NCI-H1417 (cell line): ENCODE measurements at places on chromosomes 16 and 17.
A peak's percentile ranks its signal among the peaks of the same experiment; 100 is the strongest.

- DNase-seq, result no peak
Measured at GRCh38 chr16:82891424-82891823, 264.7 kb downstream of the CDH13 start.

GRCh38 chr17:55770196-55770870 lies 19.5 kb downstream of the PCTP start:
- DNase-seq, result peak; percentile 62

GRCh38 chr17:39401412-39402243 lies at the start of gene FBXL20:
Gene FBXL20 (minus strand): TSS chr17:39401626. CDS start chr17:39401402, 224 bp downstream.
- peak; percentile 93 for DNase-seq

DNA sequence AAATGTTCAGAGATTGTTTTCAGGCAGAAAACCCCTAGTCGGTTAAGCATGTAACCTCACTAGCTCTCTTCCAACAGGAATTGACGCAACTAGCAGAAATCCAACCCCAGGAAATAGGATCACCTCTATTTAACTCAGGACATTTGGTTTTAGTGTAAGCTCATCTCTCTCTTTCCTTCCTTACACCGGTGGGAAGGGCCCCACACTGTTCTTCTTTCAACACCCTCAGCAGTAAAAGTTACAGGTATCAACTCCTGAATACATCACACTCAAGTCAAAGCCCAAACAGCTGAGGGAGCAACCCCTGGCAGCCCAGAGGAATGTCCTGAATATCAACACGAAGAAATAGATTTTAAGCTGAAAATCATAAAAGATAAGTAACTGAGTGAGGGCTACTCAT lies 191.2 kb upstream of the KIF2B start:
- DNase-seq, result no peak

- no peak for DNase-seq
Measured at GRCh38 chr17:82816358-82816757, 23.5 kb downstream of the ZNF750 start.

DNA sequence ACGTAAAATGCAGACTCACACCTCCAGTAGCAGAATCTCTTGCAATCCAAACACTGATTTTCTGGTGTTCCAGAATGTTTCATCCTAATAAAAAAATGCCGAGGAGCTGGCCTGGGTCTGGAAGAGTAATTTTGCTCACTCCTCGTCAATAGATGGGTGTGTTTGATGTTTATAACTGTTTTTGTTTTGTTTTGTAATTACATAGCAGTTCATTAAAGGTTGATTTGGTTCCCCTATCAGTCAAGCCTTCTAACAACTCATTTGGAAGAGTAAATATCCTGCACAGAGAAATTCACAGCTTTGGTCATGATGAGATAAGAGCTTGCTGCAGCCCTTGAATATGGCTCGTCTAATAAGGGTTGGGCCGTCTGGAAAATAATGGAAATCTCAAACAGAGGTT lies 36.8 kb upstream of the ELAC2 start:
- no peak for DNase-seq

DNA sequence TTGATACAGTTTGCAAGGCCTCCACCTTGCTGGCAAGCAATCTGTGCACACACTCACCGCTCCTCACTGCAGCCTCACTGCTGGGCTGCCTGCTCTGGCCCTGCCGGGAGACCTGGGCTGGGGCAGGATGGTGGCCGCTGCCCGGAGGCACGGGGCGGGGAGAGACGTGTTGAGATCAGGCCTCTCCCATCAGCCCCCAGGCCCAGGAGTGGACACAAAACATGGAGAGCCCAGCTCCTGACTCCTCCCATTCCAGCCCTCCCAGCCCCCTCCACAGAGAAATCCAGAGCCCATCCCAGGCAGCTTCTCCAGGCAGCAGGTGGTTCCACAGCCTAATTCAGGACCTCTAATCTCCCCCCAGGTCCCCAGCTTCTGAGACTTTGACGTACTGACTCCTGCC lies 23.1 kb upstream of the RPL38 start:
- no peak for DNase-seq

- no peak for DNase-seq
Measured at GRCh38 chr16:12959072-12959471, 57.7 kb downstream of the SHISA9 start.

- DNase-seq, result no peak
Measured at GRCh38 chr16:83996481-83997252, 28.6 kb downstream of the NECAB2 start.

DNA sequence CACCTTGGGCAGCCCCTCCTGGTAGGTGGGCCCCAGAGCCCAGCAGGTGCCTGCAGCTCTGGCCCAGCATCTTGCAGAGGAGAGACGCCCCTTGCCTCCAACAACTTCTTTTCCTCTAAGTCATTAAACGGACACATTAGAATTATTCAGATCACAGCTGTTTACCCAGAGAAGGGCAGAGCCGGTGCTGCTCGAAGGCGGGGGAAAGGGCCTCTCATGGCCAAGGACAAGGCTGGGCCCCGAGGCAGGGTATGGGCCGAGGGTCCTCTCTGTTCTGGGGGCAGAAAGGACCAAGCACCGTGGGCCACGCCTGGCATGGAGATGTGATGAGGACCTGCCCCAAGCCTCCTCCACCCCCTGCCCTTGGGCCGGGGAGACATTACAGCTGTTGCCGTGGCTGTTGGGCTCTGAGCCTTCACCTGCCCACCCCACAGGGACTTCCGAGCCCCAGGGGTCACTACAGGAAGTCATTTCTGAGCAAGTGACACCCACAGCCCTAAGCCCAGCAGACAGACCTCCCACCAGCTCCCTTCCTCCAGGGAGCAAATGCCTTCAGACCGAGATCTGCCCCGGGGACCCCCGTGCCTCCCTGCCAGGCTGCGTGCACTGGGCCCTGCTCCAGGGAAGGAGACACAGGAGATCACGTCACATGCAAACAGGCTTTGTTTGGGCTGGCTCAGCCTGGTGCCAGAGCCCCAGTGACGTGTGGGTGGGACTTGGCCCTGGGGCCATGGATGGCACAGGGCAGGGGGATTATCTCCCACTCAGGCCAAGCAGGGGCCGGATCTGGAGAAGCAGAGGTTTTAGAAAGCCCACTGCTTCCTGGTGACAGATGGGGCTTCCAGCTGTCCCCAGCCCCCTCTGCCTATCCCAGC lies 699 bp upstream of the PVALEF start:
- DNase-seq, result peak; percentile 38

GRCh38 chr17:40559954-40560591 lies 5.2 kb downstream of the CCR7 start:
- peak; percentile 82 for DNase-seq

- DNase-seq, result no peak
Measured at GRCh38 chr16:66617728-66618127, 13.2 kb downstream of the CMTM3 start.

DNA sequence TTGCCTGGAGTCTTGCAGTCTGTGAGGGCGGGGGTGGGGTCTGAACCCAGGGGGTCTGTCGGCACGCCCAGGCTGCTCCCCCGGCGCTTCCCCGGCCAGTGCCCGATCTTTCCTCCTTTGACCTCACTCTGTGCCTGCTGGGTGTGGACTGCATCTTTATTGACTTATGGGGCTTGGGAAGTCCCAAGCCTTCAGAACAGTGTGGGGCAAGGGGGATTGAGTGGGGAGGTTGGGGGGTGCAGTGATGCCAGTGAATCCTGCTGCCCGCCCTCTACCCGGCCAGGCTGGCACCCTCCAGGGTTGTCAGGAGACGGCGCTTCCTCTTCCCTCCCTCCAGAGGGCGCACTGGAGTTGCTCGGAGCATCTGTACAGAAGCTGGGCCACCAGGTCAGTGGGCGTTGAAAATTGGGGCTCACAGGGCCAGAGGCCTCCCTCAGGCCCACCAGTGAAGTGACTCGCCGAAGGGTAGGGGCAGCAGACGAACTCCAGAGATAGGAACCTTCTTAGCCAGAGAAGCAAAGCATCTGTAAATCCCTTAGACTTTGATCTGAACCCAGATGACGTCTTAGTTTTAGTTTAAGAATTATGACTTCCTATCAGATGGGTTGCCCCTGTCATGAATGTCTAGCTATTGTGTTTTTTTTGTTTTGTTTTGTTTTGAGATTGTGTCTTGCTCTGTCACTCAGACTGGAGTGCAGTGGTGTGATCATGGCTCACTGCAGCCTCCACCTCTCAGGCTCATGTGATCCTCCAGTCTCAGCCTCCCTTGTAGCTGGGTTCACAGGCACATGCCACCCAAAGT lies 184.8 kb upstream of the CIBAR2 start:
- DNase-seq, result peak; percentile 50

DNA sequence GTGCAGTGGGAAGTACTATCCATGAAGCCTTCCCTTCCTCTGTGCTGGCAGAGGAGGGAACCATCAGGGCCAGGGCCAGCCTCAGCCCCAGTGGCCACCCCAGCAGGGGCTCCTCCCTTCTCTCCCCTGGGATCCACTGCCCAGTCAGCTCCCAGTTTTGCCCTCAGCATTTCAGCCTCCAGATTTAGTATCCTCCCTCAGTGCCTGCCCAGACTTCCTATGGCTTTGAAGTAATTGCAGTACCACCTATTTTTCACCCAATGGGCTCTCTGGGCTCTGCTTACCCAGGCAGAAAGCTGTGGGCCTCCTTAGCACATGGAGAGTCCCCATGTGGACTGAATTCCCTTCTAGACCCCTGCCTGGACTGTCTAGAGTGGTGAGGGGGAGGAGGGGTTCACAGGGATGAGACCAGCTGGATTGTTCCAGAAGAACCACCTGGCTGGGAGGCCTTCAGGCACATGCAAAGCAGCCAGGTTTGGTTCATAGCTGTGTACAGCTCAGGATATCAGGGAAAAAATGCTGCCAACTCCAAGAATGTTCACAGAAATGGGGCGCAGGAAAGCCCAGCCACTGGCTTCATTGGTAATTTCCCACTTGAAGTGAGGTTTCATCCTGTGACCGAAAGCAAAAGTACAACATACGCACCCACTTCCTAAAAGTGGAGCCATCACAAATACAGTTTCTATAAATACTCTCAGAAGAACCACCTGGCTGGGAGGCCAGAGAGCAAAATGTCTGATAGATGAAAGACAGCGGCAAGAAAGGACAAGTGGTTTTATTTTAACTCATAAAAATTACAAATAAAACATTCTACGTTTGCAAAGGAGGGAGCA lies 15.2 kb upstream of the HERPUD1 start:
- DNase-seq, result no peak

DNA sequence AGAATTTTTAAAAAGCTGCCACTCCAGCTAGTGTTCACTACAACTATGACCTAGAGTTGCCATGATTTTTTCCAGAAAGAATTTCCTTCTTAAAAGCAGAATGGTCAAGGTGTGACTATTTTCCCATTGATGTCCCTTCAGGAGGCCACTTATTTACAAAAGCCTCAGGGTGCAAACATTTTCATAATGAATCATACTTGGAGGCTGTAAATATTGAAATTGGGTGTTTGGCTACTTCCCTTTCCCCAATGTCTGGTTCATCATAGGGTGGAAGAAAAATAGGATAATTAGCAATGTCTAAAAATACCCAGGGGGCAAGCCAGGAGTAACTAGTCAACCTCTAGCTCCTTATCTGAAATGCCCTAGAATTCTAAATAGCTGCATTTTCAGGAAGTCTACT lies 18.8 kb downstream of the AXIN2 start:
- peak; percentile 57 for DNase-seq

GRCh38 chr17:82705756-82706155 lies 7.3 kb upstream of the RAB40B start:
- no peak for DNase-seq

- no peak for DNase-seq
Measured at GRCh38 chr17:17572010-17572785, 19.3 kb downstream of the PEMT start.

GRCh38 chr17:49664706-49665211 lies 13.1 kb downstream of the SPOP start:
- no peak for DNase-seq

GRCh38 chr16:57367116-57367752 lies 5.1 kb upstream of the CX3CL1 start:
- peak; percentile 3 for DNase-seq
